ENCODE measurements at places on chromosomes 1 and 21.
A peak's percentile ranks its signal among the peaks of the same experiment; 100 is the strongest.

GRCh38 chr1:40848530-40849189 is 13.5 kb downstream of the CITED4 start:
- peak; percentile 71 for DNase-seq

DNA sequence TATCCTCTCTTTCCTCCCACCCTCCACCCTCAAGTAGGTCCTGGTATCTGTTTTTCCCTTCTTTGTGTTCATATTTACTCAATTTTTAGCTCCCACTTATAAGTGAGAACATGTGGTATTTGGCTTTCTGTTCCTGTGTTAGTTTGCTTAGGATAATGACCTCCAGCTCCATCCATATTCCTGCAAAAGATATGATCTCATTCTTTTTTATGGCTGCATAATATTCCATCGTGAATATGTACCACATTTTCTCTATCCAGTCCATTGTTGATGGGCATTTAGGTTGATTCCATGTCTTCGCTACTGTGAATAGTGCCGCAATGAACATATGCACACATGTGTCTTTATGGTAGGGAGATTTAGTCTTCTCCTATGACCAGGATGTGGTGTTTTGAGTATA is 14.5 kb downstream of the OLIG2 start:
- no peak for DNase-seq

DNA sequence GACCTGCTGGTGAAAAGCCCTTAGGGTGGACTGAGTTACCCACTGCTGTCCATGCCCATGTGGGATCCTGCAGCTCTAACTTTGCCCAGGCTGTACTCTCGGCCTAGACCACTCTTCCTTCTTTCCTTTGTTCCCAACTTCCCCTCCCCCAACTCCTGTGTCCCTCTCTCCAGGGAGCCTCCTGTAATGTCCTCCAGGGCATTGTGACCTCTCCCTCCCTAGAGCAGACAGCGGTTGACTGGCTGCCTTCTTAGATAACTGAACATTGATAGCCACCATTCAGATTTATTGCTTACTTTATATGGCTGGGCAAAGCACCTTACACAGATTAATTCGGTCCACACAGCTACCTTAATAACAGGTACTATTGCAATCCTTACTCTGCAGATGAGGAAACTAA is 5.0 kb downstream of the RUNX1 start:
- DNase-seq = no peak

- no peak for DNase-seq
Measured at GRCh38 chr1:175873290-175873935, 130.0 kb upstream of the TNR start.
